AG04449 (cell line): ENCODE measurements at places on chromosomes 11 and 22.

DNA sequence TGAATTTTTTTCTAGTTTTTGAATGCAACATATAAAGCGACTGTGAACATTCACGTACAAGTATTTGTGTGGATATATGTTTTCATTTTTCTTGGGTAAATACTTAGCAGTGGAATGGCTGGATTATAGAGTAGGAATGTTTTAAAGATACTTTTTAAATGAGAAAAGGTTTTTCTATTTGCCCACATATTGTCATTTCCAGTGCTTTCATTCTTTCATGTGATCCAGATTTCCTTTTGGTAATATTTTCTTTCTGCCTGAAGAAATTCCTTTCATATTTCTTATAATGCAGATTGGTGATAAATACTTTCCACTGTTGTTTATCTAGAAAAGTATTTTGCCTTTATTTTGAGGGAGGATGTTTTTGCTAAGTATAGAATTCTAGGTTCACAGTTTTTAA is 7.9 kb downstream of the DDB2 start:
- DNase-seq: no peak

- DNase-seq: no peak
Measured at GRCh38 chr11:114664641-114665040, 13.7 kb upstream of the NXPE2 start.

- no peak for DNase-seq
Measured at GRCh38 chr22:20246368-20247009, 21.6 kb downstream of the RTN4R start.

- DNase-seq: no peak
Measured at GRCh38 chr22:49929211-49929979, 11.0 kb downstream of the CRELD2 start.

- no peak for DNase-seq
Measured at GRCh38 chr22:49039625-49040024, 788.0 kb downstream of the BRD1 start.

GRCh38 chr22:17549183-17549582 is 14.1 kb upstream of the SLC25A18 start:
- no peak for DNase-seq

- no peak for DNase-seq
Measured at GRCh38 chr11:131691181-131692041, 321.0 kb downstream of the NTM start.

- DNase-seq: no peak
Measured at GRCh38 chr11:59558270-59558643, 46.9 kb downstream of the OR4D9 start.

DNA sequence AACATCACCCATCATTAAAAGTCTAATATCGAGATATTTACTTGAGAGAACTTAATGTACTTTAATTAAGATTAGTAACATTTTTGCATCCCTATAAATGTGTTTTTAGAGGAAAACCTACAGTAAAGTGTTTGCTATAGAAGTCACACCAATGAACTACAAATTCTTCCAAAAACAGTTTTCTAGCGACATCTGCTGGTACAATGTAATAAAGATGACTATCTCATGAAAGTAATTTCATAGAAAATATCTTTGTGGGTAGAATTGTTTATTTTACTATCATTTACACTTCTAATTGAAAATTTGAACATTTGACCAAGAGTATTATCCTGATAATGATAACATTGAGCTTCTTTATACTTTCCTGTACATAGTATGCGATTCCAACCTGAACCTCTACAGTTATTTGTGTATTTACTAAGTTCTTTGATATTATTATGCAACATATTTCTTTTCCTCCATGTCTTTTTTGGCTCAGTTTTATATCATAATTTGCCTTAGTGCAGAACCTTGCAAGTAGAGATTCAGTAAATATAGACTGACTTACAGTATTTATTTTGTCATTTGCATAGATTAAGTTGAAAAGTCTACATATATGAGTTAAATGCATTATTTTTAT is 252.7 kb downstream of the TMEM135 start:
- DNase-seq: peak; percentile 19

DNA sequence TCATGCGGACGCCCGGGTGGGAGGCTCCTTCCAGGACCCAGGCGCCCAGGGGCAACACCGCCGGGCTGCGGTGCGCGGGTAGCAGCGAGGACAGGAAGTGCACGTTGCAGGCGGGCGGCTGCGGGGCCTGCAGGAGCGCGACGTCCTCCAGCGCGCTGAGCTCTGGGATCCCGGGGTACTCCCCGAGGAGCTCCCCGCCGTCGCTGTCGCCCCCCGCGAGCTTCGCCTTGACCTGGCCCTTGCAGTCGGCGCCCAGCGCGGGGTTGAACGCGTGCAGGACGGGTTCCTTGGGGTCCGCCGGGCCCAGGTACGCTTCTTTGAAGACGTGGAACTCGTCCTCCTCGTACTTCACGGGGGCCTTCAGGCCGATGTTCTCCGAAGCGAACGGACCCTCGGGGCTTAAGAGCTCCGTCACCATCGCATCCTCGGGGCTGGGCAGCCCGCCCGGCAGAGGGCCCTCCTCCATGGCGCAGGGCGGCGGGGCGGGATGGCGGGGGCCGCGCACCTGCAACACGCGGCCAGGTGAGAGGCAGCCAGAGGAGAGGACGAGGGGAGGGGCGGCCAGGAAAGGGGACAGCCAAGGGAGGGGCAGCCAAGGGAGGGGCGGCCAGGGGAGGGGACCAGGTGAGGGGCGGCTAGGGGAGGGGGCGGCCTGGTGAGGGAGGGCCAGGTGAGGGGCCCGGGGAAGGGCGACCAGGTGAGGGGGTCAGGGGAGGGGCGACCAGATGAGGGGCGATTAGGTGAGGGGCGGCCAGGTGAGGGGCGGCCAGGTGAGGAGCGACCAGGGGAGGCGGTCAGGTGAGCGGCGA is 921 bp downstream of the TESMIN start:
- DNase-seq: no peak

DNA sequence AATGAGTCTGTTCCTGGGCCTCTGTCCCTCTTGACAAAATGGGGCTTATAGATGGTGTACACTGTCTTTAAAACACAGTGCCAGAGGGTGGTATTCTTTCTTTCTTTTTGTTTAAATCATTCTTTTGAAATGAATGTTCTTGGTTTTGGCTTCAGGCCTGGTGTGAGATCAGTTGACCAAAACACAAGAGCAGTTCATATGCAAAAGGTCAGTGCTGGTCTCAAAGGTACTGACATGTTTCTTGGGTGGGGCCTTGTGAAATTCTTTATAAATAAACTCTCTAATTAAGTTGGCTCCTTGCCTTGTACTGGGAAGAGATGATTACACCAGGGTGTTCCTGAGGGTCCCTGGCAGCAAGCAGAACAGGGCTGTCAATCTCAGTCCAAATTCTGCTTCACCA is 110.0 kb downstream of the FBXO7 start:
- no peak for DNase-seq

GRCh38 chr11:16410479-16410878 is 54.1 kb upstream of the SOX6 start:
- no peak for DNase-seq

DNA sequence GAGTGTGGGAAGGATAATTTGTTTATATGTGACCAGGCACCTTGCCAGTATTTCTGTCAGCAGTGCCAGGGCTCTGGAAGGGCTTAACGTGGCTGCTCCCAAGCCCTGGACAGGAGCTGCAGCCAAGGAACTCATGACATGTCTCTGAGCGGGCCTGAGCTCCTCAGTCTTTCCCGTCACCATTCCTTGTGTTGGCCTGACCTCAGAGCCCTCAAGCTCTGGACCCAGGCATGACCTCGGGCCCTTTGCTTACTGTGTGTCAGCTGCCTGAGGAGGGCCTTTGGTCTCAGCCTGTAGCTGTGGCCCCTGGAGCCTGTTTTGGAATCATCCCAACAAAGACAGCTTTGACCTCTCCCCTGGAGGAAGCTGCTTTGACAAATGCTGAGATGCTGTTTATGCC is 264.1 kb upstream of the PLET1 start:
- no peak for DNase-seq
